CD8-positive, alpha-beta memory T cell (primary cell): ENCODE measurements at places on chromosomes 5 and 9. TPM values are rescaled to one million over a fixed set of nuclear protein-coding genes. Genes with fewer than 3 reads are reported as not detected.

- peaks cover 12% of the 10 kb centered on the region for H3K36me3 ChIP-seq
- H3K4me3 ChIP-seq = no peak overlapping the region
- H3K27ac ChIP-seq = no peak overlapping the region
Measured at GRCh38 chr9:136720251-136720897, 8.0 kb downstream of the DIPK1B start.

- no peak for DNase-seq
- no peaks in the 10 kb centered on the region for H3K4me1 ChIP-seq
- no peak overlapping the region for H3K4me3 ChIP-seq
- H3K27me3 ChIP-seq = no peaks in the 10 kb centered on the region
- H3K36me3 ChIP-seq = no peaks in the 10 kb centered on the region
Measured at GRCh38 chr9:98310752-98311392, 55.4 kb upstream of the TBC1D2 start.

ARL14EPL gene
- total RNA-seq = not detected

GRCh38 chr9:20538956-20539355, 83.3 kb downstream of the MLLT3 start:
- H3K27me3 ChIP-seq = no peaks in the 10 kb centered on the region
- DNase-seq = no peak
- H3K4me3 ChIP-seq = no peak overlapping the region
- no peak overlapping the region for H3K27ac ChIP-seq

- no peaks in the 10 kb centered on the region for H3K36me3 ChIP-seq
- DNase-seq = no peak
- peaks cover 7% of the 10 kb centered on the region for H3K27me3 ChIP-seq
- no peak overlapping the region for H3K4me3 ChIP-seq
- H3K4me1 ChIP-seq = peaks cover 18% of the 10 kb centered on the region
Measured at GRCh38 chr5:139698490-139699146, 50.5 kb downstream of the CXXC5 start.

HSPA9 gene
- 498 TPM for total RNA-seq

GRCh38 chr5:142754031-142754430, 16.1 kb upstream of the ARHGAP26 start:
- H3K4me1 ChIP-seq = no peaks in the 10 kb centered on the region
- H3K4me3 ChIP-seq = no peak overlapping the region
- no peak overlapping the region for H3K27ac ChIP-seq
- no peaks in the 10 kb centered on the region for H3K36me3 ChIP-seq
- DNase-seq = no peak

DNA sequence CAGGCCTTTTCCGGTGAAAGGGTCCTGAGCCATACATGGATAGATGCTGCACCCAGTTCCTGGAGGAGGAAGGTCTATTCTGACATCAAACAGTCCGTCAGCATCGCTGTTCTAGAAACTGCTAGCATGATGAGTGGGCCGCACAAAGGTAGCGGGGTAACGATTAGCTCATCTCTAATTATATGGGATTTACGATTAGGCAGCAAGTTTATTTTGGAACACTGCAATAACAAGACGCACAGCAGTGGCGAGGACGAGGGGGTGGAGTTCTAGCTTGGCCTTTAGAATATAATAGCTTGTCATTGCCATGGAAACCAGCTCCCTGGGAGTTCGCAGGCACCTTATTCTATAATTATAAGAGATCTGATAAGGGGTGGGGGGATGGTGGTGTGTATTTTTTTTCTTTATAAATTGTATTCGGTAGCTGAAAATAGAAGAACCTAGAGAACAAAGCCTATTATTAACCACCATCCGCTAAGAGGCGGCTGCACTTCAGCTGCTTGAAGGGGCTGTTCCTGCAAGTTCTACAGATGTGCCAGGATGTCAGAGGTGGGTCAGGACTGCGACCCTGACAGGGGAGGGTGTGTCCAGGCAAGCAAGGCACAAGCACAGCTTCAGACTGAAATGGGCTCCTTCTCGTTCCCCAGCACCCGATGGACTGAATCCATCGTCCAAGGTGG, 311.0 kb downstream of the AGTPBP1 start:
- H3K27me3 ChIP-seq = no peaks in the 10 kb centered on the region
- no peaks in the 10 kb centered on the region for H3K36me3 ChIP-seq

DNA sequence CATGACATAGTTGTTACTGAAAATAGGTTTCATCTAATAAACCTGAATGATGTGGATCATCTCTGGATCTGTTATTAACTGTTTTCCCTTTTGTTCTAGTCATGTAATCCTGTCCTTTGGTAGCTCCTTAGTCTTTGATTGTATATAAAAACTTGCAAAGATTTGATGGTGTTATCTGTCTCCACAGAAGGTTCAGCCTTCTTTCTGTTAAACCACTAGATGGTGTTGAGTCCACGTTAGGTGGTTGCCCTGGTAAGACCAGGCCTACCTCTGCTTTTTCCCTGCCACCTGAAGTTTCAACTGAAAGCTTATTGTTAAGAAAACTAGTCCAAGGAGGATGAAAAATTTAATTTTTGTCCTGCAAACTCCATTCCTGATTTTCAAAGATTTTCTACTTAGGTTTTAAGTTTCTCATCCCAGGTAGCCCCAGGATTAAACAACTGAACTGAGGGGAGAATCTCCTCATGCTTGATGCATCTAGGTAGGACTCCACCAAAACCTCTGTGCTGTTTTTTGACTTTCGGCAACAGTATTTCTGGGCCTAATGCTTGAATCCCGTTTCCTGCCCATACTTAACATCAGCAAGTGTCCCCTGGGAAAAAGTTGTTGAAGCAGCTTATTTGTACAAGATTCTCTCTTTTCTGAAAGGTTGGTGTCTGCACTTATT, 68.5 kb downstream of the RICTOR start:
- H3K27ac ChIP-seq = no peak overlapping the region
- peaks cover 6% of the 10 kb centered on the region for H3K4me1 ChIP-seq
- no peak for DNase-seq
- no peak overlapping the region for H3K4me3 ChIP-seq
- peaks cover 5% of the 10 kb centered on the region for H3K36me3 ChIP-seq

DNA sequence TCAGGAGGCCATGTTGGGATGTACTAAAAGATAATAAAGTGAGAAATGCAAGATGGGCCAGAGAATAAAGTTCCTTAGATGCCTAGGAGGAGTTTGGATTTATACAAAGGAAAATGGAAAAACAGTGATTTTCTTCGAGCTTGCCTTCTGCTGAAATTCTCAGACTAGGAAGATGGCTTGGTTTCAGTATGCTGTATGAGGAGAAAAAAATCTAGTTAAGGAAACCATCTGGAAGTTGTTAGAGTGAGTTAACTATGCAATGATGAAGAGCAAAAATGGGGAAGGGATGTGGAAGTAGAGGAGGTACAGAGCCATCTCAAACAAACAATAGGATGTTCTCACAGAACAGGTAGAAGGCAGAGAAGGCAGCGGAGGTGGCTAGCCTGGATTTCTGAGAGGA, 162.9 kb upstream of the FTMT start:
- no peaks in the 10 kb centered on the region for H3K27me3 ChIP-seq
- no peaks in the 10 kb centered on the region for H3K36me3 ChIP-seq
- H3K27ac ChIP-seq = no peak overlapping the region
- no peak for DNase-seq
- H3K4me1 ChIP-seq = no peaks in the 10 kb centered on the region

GRCh38 chr9:129109537-129109903, 1.1 kb downstream of the CRAT start:
- H3K36me3 ChIP-seq = no peaks in the 10 kb centered on the region
- no peaks in the 10 kb centered on the region for H3K27me3 ChIP-seq
- no peak overlapping the region for H3K27ac ChIP-seq

SOWAHA gene
- total RNA-seq = not detected

DNA sequence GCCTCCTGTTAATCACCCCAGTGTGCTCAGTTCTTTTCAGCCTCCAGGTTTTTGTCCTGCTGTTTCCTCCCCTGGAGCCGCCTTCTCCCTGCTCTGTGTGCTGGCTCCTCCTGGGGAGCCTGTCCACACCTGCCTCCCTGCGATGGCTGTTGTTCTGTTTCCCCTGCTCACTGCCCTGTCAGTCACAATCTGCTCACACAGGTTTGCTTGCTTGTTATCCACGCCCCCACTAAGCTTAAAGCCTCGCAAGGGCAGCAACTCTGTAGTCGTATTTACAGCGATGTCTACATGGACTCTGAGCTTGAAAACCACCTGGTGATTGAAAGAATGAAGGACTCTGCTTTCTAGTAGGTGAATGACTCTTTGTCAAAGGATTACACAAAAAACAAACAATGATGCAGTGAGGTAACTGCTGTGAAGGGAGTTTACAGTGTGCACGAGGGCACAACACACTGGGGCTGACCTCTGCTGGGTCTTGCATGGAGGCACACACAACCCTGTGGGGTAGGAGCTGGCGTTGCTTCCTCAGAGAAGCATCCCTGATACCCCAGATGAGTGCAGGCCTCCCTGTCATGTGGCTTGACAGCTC, 39.6 kb upstream of the TEX48 start:
- no peak overlapping the region for H3K27ac ChIP-seq
- H3K36me3 ChIP-seq = no peaks in the 10 kb centered on the region
- no peak for DNase-seq
